Central memory CD8-positive, alpha-beta T cell (primary cell): ENCODE measurements at places on chromosomes 12 and 14.

DNA sequence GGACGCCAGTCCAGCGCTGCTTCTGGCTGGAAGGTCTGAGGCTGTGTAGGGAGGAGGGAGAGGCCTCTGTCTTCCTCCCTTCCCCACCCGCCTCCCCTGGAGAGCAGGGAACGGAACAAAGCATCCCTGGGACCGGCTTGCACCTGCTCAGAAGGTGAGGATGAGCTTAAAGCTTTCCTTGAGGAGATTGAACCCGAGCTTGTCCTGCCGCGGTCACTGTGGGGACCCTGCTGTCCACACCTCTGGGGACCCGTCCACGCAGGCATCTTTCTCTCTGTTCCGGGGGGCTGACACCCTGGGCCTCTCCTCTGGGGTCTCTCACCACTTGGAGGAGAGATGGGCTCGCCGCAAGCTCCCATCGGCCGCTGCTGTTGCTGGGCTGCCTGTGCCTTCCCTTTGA, 33.2 kb upstream of the SFSWAP start:
- DNase-seq, result no peak
- H3K27me3 ChIP-seq, result peaks cover 10% of the 10 kb centered on the region
- no peak overlapping the region for H3K4me3 ChIP-seq
- peaks cover 3% of the 10 kb centered on the region for H3K4me1 ChIP-seq

DNA sequence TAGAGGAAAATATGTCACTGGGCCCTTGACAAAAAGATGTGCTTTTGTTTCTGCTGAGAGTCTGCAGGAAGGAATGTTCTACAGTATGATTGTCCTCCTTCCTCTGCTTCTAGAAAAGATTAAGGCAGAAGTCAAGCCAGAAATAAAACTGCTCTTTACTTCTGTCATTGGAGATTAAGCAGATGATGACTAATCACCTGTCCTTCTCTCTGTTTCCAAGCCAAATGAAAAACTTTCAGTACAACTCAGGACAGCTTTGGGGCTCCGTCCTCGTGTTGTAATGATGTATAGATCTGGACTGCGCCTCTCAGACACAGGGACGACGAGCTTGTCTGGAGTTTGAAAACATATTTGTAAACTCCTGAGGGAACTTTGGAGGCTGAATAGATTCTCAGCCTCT, 159.3 kb downstream of the DYRK2 start:
- DNase-seq, result no peak
- no peaks in the 10 kb centered on the region for H3K4me1 ChIP-seq
- no peak overlapping the region for H3K27ac ChIP-seq

- peaks cover 3% of the 10 kb centered on the region for H3K4me1 ChIP-seq
- H3K27ac ChIP-seq, result no peak overlapping the region
- peaks cover 4% of the 10 kb centered on the region for H3K36me3 ChIP-seq
Observed at GRCh38 chr12:9406564-9407424, 198.6 kb upstream of the PZP start.

DNA sequence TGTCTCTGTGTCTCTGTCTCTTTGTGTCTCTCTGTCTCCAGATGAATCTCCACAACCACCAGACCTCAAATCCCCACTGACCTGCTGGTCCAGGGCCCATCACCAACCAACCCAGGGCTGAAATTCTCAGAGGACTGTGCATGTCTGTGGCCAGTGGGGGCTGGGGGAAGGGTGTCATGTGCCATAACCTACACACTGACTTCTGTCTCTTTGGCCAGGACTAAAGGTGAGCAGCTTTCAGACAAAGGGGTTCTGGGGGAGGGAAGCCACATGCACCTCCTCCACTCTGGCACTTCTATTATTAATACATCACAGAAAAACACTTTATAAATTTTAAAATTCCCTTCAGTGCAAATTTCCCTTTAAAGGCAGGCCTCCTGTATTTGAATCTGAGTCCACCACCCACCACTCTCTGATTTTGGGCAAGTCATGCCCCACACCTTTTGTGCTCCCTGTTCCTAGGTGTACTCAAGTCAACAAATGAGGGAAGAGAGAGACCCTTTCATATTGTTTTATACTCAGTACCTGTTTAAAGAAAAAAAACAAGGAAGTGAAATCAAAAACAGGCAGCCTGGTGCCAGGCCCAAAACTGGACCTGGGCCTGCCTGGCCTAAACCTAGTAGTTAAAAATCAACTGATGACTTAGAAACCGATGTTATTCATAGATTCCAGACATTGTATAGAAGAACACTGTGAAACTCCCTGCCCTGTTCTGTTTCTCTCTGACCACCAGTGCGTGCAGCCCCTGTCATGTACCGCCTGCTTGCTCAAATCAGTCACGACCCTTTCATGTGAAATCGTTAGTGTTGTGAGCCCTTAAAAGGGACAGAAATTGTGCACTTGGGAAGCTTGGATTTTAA, 80.2 kb downstream of the TUNAR start:
- H3K36me3 ChIP-seq, result no peaks in the 10 kb centered on the region
- no peaks in the 10 kb centered on the region for H3K4me1 ChIP-seq
- DNase-seq, result no peak
- H3K27me3 ChIP-seq, result peaks cover 40% of the 10 kb centered on the region
- H3K4me3 ChIP-seq, result no peak overlapping the region
- no peak overlapping the region for H3K27ac ChIP-seq

DNA sequence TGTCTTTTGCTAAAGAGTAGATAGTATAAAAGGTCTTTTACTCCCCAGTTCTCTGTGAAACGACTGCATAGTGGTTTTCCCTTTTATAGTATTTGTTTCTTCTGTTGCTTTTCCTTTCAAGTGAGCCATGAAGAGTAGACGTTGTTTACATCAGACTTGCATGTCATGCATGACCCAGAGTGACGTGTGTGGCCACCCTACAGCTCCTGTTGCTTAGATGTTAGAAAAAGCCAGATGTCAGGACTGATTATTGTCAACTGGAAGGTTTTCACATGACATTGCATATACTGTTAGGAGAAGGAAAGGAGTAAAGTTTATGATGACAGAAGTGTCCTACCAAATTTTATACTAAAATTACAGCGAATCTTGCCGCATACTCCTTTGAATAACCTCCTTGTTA, 1.3 kb upstream of the RD3L start:
- H3K36me3 ChIP-seq, result no peaks in the 10 kb centered on the region
- no peak overlapping the region for H3K4me3 ChIP-seq
- no peak for DNase-seq
- H3K27me3 ChIP-seq, result peaks cover 85% of the 10 kb centered on the region
- H3K4me1 ChIP-seq, result no peaks in the 10 kb centered on the region

DNA sequence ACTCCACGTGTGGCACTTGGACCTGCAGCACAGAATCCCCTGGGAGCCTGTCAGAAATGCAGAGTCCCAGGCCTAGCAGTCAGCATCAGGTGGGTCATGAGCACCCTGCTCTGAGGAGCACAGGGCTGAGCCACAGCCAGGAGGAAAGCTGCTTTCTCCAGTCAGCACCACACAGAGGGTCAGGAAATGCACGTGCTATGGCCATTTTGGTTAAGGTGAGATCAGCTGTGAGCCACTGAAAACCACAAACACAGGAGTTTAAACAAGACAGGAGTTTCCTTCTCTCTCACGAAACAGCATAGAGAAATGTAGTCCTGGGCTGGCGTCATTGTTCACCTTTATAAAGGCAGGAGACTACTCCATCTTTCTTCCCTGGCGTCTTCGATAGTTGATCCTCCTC, 204.5 kb upstream of the SFSWAP start:
- H3K4me3 ChIP-seq, result no peak overlapping the region
- peaks cover 5% of the 10 kb centered on the region for H3K4me1 ChIP-seq
- no peaks in the 10 kb centered on the region for H3K27me3 ChIP-seq
- DNase-seq, result no peak
- no peak overlapping the region for H3K27ac ChIP-seq

- no peaks in the 10 kb centered on the region for H3K36me3 ChIP-seq
- no peak overlapping the region for H3K27ac ChIP-seq
- no peaks in the 10 kb centered on the region for H3K27me3 ChIP-seq
- H3K4me1 ChIP-seq, result no peaks in the 10 kb centered on the region
Observed at GRCh38 chr14:21275261-21275858, 4.5 kb upstream of the RPGRIP1 start.
